ENCODE measurements at places on chromosomes 13 and 19. TPM values are rescaled to one million over a fixed set of nuclear protein-coding genes. Genes with fewer than 3 reads are reported as not detected.

MYO1F gene
- 0.13 TPM for total RNA-seq

CDC42EP5 gene
- 46.8 TPM for total RNA-seq

SLC25A41 gene
- total RNA-seq = 0.27 TPM

FRY gene
- total RNA-seq = 6.4 TPM

MUC16 gene
- total RNA-seq = 2.5 TPM

KCTD4 gene
- 0.23 TPM for total RNA-seq

CABP5 gene
- not detected for total RNA-seq

NKPD1 gene
- 0.08 TPM for total RNA-seq

JSRP1 gene
- total RNA-seq = 0.30 TPM

LAIR2 gene
- not detected for total RNA-seq

NLRP4 gene
- total RNA-seq = not detected

FCAR gene
- not detected for total RNA-seq

PLA2G4C gene
- total RNA-seq = 2.4 TPM

EFNA2 gene
- total RNA-seq = 11.0 TPM

THSD8 gene
- total RNA-seq = not detected

TMEM38A gene
- total RNA-seq = 10.6 TPM

FNDC3A gene
- 73.5 TPM for total RNA-seq

ATP12A gene
- not detected for total RNA-seq

NDUFA13 gene
- total RNA-seq = 46.3 TPM

PRX gene
- total RNA-seq = 1.9 TPM

KLK6 gene
- total RNA-seq = 1.1 TPM

NLRP5 gene
- not detected for total RNA-seq

CLEC17A gene
- total RNA-seq = not detected

ZNF541 gene
- 0.43 TPM for total RNA-seq

ITPKC gene
- 52.9 TPM for total RNA-seq

MYH14 gene
- total RNA-seq = 64.4 TPM

HCST gene
- 0.97 TPM for total RNA-seq

NLRP7 gene
- total RNA-seq = not detected

UHRF1 gene
- total RNA-seq = 5.1 TPM

PSG2 gene
- total RNA-seq = not detected

SH2D3A gene
- total RNA-seq = 14.8 TPM

ATXN8OS gene
- 0.23 TPM for total RNA-seq

MAMSTR gene
- total RNA-seq = 2.2 TPM

FAM83E gene
- 13.8 TPM for total RNA-seq

SBK3 gene
- total RNA-seq = not detected

RNF17 gene
- total RNA-seq = not detected

CLDN10 gene
- 0.83 TPM for total RNA-seq

CCL25 gene
- total RNA-seq = 1.2 TPM

SPTBN4 gene
- total RNA-seq = 0.67 TPM

ZNF442 gene
- total RNA-seq = 5.9 TPM

SF3A2 gene
- total RNA-seq = 21.2 TPM

OR7C1 gene
- 0.03 TPM for total RNA-seq

OR10H1 gene
- not detected for total RNA-seq

IGFL2 gene
- total RNA-seq = 15.2 TPM

ZNF552 gene
- 25.9 TPM for total RNA-seq

CEACAM3 gene
- not detected for total RNA-seq

PRODH2 gene
- total RNA-seq = 5.1 TPM

RPL21 gene
- total RNA-seq = 960 TPM

ZNF296 gene
- total RNA-seq = 0.52 TPM

SYT3 gene
- total RNA-seq = 0.48 TPM

ITGBL1 gene
- total RNA-seq = not detected

FPR1 gene
- 0.24 TPM for total RNA-seq

VMAC gene
- 4.3 TPM for total RNA-seq

ZNF581 gene
- 17.3 TPM for total RNA-seq

GRK1 gene
- 0.17 TPM for total RNA-seq

FGF22 gene
- total RNA-seq = 0.20 TPM

MIA gene
- not detected for total RNA-seq

ZNF578 gene
- total RNA-seq = 0.97 TPM

ZNF580 gene
- 10.1 TPM for total RNA-seq

Data from hepatocyte (in vitro differentiated cells).